Lower lobe of right lung (tissue), 2 donors: ENCODE measurements at places on chromosomes 3 and 15.

GRCh38 chr15:96106181-96106580 lies 224.3 kb upstream of the NR2F2 start:
- H3K27ac ChIP-seq, result no peak overlapping the region
- H3K36me3 ChIP-seq, result no peaks in the 10 kb centered on the region
- no peaks in the 10 kb centered on the region for H3K27me3 ChIP-seq
- H3K4me1 ChIP-seq, result no peaks in the 10 kb centered on the region

GRCh38 chr3:27559381-27559780 lies 75.2 kb upstream of the SLC4A7 start:
- no peak overlapping the region for H3K27ac ChIP-seq
- H3K4me1 ChIP-seq, result peaks cover 3% of the 10 kb centered on the region
- H3K4me3 ChIP-seq, result no peak overlapping the region
- no peaks in the 10 kb centered on the region for H3K36me3 ChIP-seq

DNA sequence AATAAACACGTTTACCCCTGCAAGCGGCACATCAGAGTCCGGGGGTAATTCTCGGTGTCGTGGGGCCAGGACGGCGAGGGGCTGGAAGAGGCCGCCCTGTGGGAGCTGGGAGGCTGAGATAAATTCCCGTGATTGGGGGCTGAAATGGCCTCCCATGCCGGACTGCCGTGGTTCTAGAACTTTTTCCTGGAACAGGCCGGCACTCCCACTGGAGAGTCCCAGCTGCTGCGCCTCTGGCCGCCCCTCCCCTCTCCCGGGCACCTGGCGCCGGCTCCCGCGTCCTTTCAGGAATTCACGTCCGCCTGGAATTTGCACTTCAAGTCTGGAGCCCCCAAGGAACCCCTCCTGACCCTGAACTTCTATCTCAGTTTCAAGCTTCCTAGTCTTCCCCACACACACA lies 10.8 kb upstream of the LRRC2 start:
- no peak overlapping the region for H3K27ac ChIP-seq
- H3K27me3 ChIP-seq, result peaks cover 14% of the 10 kb centered on the region
- H3K4me3 ChIP-seq, result no peak overlapping the region

GRCh38 chr15:57092252-57092651 lies 173.8 kb downstream of the TCF12 start:
- peaks cover 9% of the 10 kb centered on the region for H3K36me3 ChIP-seq
- no peak overlapping the region for H3K4me3 ChIP-seq
- H3K4me1 ChIP-seq, result no peaks in the 10 kb centered on the region
- no peak for DNase-seq

DNA sequence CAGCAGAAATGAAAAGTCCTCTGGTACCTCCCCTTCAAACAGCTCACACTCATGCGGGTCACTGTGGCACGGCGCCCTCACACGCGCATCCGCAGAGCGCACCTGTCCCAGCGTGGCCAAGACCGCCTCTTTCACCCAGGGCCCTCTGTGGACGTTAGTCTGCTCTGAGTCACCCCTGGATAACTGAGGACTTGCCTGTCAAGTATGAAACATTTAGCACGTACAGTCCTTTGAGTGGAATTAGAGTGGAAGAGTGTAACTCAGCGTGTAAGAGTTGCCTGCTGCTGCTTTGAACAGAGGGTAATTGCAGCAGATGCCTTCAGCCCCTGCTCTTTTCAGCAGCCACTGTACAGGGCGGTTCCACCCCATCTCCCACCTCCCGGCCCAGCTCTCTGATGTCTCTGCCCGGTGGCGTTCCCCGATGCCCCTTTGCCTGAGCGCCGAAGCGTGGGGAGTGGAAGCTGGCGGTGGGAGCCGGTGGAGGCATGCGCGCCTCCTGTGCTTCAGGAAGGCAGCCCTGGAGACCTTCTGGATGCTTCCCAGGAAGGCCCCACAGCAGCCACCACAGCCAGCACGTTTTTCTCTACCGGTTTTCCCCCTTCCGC lies 23.0 kb downstream of the CPN2 start:
- peaks cover 9% of the 10 kb centered on the region for H3K4me1 ChIP-seq
- H3K27ac ChIP-seq, result no peak overlapping the region
- H3K4me3 ChIP-seq, result no peak overlapping the region

- no peak overlapping the region for H3K4me3 ChIP-seq
- no peak for DNase-seq
- no peaks in the 10 kb centered on the region for H3K4me1 ChIP-seq
- H3K27me3 ChIP-seq, result no peaks in the 10 kb centered on the region
Observed at GRCh38 chr15:47768735-47769134, 51.4 kb downstream of the SEMA6D start.

DNA sequence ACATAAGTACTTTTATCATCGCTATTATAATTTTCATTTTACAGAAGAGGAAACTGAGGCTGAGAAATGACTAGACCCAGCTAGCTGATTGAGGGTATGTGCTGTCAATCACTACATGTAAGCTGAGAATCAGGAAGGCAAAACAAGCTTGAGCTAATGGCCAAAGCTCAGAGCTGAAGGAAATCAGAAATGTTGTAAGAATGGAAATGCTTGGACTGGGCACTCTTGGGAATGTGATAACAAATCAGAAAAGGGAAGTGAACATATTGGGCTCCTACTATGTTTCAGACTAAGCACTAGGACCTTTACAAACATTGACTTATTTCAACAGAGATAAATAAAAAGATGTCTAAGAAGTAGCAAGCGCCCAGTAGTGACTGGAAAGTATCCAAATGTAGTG lies 33.8 kb upstream of the BOC start:
- no peak overlapping the region for H3K4me3 ChIP-seq
- H3K27me3 ChIP-seq, result no peaks in the 10 kb centered on the region
- no peaks in the 10 kb centered on the region for H3K4me1 ChIP-seq
- H3K36me3 ChIP-seq, result no peaks in the 10 kb centered on the region
- no peak for DNase-seq
- H3K27ac ChIP-seq, result no peak overlapping the region

- DNase-seq, result peak; percentile 24
- no peaks in the 10 kb centered on the region for H3K27me3 ChIP-seq
- H3K27ac ChIP-seq, result no peak overlapping the region
- peaks cover 49% of the 10 kb centered on the region for H3K36me3 ChIP-seq
Observed at GRCh38 chr3:48856469-48856868, 8.8 kb upstream of the PRKAR2A start.

DNA sequence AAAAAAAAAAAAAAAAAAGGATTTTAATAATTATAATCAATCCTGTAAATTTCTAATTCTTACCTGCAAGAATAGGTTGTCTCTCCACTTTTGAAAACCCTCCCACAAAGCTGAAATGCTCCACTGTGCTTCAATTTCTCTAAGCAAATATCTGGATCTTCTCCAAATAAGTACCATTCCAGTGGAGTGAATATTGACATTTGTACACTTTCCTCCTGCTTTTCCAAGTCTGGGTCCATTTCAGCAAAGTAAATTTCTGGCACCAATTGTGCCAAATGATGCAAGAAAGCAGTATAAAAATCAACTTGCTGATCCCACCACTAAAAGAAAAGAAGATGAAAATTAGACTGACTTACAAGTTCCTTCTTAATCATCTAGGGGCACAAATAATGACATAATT lies 19.9 kb downstream of the UBR1 start:
- no peak overlapping the region for H3K27ac ChIP-seq
- no peak for DNase-seq
- no peaks in the 10 kb centered on the region for H3K27me3 ChIP-seq
- H3K36me3 ChIP-seq, result peaks cover 50% of the 10 kb centered on the region
- H3K4me1 ChIP-seq, result peaks cover 16% of the 10 kb centered on the region
- H3K4me3 ChIP-seq, result no peak overlapping the region
